Activated CD4-positive, alpha-beta T cell treated with anti-CD3 and anti-CD28 coated beads for 48 hours (primary cell): ENCODE measurements at places on chromosomes 7 and 10.

GRCh38 chr10:33412653-33413361 is 78.3 kb upstream of the NRP1 start:
- DNase-seq, result peak; percentile 38

DNA sequence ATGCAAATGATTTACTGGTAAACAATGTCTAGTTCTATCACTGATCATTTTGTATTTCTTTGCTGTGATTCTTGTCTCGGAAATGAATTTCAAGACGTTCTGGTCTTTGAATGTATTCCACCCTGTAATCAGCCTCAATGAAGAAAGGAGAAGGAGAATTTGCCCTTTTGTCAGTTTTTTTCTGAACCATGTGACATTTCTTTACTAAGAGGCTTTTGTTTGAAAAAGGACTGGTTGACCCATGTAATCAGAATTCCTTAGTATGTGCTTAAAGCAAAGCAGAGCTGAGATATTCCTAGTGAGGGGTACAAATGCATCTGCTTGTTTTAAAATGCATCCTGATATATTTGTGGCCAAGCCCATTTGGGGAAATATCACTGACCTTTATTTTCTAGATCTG is 581.6 kb downstream of the ETV1 start:
- DNase-seq, result no peak

DNA sequence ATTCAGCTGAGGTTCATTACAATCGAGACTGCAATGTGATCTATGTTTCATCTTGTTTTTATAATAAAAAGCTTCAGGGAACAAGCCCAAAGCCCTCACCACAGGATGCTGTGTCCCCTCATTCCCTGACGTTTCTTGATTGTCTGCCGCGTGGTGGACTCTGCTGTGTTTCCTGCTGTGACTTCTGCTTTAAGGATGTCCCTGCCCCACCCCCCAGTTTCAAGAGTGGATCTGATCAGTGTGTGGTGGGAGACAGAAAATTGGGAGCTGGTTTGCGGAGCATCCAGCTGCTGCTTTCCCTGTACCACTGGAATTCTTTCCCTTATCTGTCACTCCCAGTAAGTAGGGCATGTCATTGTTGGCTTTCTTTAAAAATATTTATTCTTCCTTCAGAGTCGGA is 86.2 kb downstream of the CREM start:
- no peak for DNase-seq

DNA sequence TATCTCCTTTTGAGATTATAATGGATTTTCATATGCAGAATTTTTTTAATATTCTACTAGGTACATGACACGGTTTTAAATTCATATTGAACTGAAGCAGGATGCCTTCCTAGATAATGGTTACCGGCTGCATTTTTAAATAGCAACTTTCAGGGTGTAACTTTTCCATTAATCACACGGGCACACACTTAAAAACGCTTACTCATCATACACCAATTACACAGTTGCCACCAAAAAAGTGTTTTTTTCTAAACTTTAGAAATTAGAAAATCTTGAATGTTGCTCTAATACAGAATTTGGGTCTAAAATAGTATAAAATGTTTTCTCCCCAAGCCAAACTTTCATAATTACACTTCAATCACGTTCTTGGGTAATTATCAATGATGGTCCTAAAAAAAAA is 149.1 kb upstream of the RNF32 start:
- DNase-seq, result no peak

DNA sequence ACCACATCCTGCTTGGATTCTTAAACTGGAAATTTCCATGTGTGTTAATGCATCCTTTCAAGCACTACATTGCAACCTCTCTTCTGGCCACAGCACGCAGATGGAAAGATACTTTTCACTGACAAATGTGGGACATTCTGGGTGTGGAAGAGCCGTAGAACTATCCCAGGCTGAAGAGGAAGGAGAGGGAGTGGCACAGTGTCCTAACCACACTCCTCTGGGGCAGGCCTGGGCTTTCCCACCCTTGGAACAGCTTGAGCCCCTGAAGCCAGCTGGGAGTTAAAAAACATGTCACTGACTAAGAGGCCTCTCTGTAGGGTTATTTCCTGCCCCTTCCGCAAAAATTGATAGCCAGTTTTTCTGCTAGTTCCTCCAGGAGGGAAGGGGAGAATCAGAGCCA is 34.0 kb upstream of the DNMBP start:
- DNase-seq, result no peak

DNA sequence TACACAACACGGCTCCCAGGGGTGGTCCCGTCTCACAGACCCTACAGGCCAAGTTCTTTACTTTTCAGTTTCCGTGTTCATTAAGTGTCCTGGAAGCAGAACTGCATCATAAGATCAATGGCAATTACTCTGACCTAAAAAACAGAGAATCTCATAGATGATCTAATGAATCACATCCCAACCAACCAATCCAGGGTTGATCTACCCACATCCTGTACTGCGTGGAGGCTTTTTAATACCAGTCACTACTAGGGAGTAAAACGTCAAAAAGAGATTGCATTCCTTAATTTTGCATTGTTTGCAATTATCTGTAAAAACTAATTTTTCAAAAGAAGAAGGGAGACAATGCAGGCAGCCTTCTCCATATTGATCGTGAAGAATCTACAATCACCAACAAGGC is 72.6 kb downstream of the PARD3 start:
- no peak for DNase-seq
